ENCODE measurements at places on chromosomes 1 and 21. TPM values are rescaled to one million over a fixed set of nuclear protein-coding genes. Genes with fewer than 3 reads are reported as not detected.
A peak's percentile ranks its signal among the peaks of the same experiment; 100 is the strongest.

COL24A1 gene
- total RNA-seq: 4.3 TPM

C2CD4D gene
- 0.21 TPM for total RNA-seq

GRCh38 chr1:11930571-11931445 is 3.7 kb upstream of the PLOD1 start:
- ATAC-seq: no peak

DNA sequence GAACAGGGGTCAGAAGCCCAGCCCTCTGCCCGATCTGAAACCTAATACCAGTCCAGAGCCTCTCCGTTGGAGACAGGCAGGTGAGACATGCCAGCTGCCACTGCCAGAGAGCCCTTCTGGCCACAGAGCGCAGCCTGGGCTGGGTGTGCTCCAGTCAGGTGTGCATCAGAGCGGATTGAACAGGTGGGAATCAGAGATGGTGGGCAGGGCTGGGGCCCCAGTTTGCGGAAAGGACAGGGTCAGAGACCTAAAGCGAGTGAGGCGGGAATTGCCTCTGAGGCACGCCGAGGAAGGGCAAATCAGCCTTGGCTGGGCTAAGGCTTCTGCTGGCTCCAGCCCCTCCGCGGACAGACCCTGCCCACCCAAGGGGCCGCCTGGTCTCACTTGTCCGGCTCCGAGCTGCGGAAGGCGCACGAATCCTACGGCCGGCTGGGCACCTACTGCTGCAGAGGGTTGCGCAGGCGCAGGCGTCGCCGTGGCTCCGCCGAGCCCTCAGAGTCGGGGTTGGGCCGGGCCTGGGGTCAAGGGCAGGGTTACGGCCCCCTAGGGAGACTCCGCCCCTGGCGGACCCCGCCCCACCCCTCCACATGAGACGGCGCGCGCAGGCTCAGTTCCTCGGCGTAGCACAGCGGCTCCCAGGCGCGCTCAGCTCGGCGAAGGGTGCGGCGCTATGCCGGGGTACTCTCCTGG is 10.3 kb downstream of the CPLANE2 start:
- ATAC-seq: peak; percentile 70

DNA sequence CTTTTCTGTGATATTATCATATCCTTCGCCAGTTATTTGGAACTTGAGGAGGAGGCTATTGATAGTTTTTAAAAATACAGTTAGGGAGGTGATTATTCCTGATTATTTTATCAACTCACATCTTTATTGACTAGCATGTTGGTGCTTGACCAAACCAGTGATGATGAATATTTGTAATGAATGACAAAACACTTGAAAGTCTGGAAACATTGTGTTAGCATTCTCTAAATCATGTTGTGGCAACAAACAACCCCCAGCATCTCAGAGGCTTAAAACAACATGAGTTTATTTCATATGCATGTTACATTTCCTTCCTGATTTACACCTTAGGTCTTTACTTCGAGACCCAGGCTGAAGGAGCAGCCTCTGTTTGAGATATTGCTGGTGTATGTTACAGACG is 10.7 kb upstream of the JUN start:
- no peak for ATAC-seq

DNA sequence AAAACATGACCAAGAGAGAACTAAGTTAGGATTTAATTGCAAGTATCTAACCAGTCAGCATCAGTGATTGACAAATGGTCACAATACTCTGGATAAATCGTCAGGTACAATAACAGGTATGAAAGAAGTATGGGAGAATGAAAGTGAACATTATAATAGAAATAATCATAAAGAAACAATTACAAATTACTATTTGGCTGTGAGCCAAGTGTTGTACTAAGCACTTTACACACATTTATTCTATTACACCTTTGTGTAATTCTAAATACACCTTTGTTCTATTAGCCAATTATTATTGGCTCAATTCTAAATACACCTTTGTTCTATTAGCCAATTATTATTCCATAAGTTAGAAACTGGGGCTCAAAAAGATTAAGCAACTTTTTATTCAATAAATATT is 114.7 kb downstream of the KCNH1 start:
- no peak for ATAC-seq

- no peak for ATAC-seq
Observed at GRCh38 chr1:61007534-61008364, 74.6 kb upstream of the NFIA start.

Data from motor neuron (in vitro differentiated cells).